ENCODE measurements at places on chromosomes 2 and 18.

DNA sequence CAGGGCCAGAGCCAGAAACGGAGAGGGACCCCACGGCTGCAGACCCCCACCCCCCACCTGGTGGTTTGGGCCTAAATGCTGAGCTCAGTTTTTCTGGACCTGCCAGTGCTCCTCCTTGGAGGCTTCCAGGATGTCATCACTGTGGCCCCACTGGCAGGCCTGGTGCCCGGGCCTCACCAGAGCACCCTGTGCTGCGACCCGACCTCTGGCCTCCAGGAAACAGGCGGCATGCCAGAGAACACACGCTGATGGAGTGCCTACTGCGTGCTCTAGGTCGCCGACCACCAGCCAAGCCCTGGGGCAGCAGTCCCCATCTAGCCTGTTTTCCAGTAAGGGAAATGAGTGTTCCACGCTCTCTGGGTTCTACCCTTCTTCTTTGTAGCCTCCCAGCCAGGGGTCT lies 33.8 kb downstream of the HS6ST1 start:
- no peak for DNase-seq

- peak; percentile 52 for DNase-seq
These were observed 52.5 kb downstream of the MARCHF4 start for GRCh38 chr2:216319771-216320170.

DNA sequence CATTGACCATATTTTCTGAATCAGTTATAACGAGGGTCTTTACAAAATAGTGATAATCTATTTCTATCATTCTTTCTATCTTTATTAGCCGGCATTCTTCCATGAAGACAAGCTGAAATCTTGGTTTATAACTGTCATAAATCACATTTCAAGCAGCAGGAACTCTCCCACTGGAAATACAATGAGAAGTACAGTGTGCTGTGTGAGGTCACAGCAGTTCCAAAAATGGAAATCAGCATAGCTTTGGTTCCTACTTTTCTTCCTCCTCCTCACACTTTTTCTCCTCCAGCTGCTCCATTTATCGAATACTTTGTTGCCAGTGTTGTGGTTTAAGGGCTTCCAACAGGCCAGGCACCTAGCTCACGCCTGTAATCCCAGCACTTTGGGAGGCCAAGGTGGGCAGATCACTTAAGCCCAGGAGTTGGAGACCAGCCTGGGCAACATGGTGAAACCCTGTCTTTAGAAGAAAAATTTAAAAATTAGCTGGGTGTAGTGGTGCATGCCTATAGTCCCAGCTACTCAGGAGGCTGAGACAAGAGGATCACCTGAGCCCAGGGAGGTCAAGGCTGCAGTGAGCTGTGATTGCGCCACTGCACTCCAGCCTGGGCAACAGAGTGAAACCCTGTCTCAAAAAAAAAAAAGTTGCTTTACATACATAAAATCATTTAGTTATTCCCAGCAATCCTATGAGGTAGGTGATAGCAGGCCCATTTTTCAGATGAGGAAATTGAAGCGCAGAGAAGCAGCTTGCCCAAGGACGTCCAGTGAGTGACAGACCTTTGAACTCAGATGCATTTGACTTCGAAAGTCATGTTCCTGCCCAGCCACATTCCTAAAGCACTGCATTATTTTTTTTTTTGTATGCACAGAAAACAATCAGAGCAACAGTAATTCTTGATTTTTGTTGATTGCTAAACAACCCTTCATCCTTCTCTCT lies 34.0 kb upstream of the GPR55 start:
- no peak for DNase-seq

DNA sequence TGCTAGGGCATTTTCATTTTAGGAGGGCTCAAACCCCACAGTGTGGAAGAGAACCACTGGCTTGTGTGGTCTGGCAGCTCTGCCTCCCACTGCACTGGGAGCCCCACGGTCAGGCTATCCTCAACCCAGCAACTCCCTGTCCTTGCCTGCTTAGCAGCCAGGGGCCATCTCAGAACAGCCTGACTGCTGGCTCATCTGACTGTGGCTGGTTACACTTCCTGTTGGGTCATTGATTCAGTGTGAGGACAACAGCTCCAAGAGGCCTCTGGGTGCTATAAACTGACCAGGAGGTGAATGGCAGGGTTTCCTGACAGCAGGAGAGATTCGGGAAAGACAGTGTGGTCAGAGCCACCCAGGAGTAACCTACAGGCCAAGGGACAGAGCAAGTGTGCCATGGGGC lies 40.1 kb downstream of the AMER3 start:
- no peak for DNase-seq

DNA sequence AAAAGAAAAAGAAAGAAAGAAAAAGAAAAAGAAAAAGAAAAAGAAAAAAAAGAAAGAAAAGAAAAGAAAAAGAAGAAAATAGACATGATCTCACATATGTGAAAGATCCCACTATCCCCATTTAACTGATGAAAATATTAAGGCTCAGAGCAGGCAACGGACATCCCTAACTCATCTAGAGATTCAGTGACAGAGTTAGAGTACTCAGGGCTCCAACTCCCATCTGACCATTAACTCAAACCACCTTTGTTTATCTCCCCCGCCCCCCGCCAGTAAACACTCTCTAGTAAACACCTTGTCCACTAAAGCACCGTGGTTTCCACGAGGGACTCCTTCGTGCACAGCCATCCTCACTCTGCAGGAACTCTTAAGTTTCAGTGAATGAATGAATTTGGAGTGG lies 142.9 kb downstream of the TGIF1 start:
- no peak for DNase-seq

DNA sequence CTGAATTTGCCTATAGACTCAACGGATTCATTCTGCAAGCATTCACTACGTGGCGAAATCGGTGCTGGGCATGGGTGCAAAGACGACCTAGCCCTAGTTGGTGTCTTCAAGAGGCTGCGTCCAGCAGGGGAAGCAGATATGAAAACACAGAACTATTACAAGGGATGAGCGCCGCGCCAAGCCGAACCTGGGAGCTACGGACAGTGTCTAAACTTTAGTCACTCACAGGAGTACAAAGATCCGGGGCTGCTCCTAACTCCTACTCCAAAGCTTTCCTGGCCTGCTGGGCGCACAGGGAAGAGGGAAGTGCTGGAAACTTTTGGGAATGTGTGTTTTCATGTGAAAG lies 732 bp upstream of the ANXA4 start:
- peak; percentile 74 for DNase-seq

GRCh38 chr18:35466815-35467623 lies 30.7 kb downstream of the INO80C start:
- DNase-seq, result no peak

- peak; percentile 17 for DNase-seq
These were observed 384.0 kb downstream of the NBAS start for GRCh38 chr2:15177103-15177502.

GRCh38 chr2:178530625-178531142 lies 50.4 kb downstream of the PLEKHA3 start:
- DNase-seq, result no peak

DNA sequence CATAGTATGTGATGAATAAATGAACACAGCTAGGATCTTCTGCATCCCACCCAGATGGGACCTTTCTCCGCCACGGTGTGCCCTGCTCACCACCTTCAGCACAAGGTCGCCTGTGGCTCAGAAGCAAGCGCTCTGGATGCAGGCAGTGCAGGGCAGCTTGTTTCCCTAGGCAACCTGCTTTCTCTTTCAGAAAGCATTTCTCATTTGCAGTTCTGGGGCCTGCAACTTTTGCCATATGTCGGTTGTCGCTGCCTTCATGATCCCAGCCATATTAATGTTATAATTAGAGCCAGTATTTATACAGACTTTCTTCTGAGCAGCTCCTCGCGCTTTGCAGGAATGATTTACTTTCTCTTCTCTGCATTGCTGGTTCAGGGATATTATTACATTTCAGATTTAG lies 692.8 kb downstream of the RNF144A start:
- no peak for DNase-seq

- DNase-seq, result no peak
These were observed 214.0 kb downstream of the ANKRD30B start for GRCh38 chr18:14961991-14962390.

DNA sequence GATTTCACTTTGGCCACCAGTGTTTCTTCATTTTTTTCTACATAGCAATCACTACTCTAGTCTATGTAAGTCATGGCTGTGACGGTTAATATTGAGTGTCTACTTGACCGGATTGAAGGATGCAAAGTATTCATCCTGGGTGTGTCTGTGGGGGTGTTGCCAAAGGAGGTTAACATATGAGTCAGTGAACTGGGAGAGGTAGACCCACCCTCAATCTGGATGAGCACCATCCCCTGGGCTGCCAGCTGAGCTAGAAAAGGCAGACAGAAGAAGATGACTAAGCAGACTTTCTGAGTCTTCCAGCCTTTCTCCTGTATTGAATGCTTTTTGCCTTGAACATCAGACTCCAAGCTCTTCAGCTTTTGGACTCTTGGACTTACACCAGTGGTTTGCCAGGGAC lies 265.0 kb upstream of the SLC8A1 start:
- DNase-seq, result peak; percentile 59

GRCh38 chr2:73059106-73059505 lies 12.4 kb downstream of the SFXN5 start:
- no peak for DNase-seq

- no peak for DNase-seq
These were observed 570 bp upstream of the ECEL1 start for GRCh38 chr2:232488097-232488711.

DNA sequence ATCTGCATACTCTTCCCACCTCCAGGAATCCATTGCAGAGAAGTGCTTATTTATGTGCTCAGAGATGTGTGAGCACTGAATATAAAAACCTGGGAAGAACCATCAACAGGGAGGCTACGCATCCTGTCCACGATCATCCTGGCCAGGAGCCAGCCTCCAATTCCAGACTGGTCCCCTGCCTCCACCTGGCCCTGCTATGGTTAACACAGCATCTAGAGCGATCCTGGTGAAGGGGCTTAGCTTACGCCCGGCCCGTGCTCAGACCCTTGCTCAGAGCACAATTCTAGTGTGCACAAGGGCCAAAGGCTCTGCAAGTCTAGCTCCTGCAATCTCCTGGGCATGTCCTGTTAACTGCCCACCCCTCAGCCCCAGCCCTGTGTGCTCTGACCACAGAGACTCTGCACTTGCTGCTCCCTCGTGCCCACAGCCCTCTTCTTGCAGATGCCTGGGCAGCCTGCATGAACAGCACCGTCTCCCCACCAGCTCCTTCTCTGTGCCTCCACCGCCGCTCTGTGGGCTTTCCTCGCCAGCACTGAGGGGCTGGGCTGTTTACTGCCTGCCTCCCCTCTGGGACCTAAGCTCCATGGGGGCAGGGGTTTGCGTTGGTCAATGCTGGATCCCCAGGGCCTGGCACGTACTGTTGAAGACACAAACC lies 6.5 kb downstream of the PER2 start:
- no peak for DNase-seq

- no peak for DNase-seq
These were observed 446 bp downstream of the COPS9 start for GRCh38 chr2:240135706-240136012.

Data from fibroblast of lung (primary cell).